ENCODE measurements at places on chromosomes 6 and 20.
A peak's percentile ranks its signal among the peaks of the same experiment; 100 is the strongest.

DNA sequence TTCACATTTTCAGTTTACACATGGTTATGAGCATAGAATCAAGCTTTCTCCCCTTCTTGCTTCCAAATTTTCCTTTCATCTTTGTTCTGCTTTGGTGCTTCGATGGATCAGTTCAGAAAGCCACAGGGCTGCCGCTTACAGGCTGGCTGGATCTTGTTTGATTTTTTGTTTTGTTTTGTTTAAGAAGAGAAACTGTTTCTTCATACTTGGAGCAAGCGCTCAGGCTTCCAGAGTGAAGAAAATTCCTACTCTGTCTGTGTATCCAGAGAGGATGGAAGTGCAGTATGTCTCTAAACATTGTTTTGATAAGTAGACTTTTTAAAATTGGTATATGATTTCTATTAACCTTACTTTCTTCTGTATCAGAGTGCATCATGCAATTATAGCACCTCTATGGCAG lies 66.9 kb downstream of the ARID1B start:
- DNase-seq: no peak

GRCh38 chr6:47634210-47635047 lies 64.0 kb upstream of the ADGRF4 start:
- no peak for DNase-seq

GRCh38 chr6:8414844-8415243 lies 20.5 kb downstream of the SLC35B3 start:
- DNase-seq: no peak

GRCh38 chr6:118913161-118913560 lies 19.2 kb downstream of the ASF1A start:
- DNase-seq: no peak

- DNase-seq: no peak
Measured at GRCh38 chr6:102907181-102907580, 1513.7 kb downstream of the GRIK2 start.

DNA sequence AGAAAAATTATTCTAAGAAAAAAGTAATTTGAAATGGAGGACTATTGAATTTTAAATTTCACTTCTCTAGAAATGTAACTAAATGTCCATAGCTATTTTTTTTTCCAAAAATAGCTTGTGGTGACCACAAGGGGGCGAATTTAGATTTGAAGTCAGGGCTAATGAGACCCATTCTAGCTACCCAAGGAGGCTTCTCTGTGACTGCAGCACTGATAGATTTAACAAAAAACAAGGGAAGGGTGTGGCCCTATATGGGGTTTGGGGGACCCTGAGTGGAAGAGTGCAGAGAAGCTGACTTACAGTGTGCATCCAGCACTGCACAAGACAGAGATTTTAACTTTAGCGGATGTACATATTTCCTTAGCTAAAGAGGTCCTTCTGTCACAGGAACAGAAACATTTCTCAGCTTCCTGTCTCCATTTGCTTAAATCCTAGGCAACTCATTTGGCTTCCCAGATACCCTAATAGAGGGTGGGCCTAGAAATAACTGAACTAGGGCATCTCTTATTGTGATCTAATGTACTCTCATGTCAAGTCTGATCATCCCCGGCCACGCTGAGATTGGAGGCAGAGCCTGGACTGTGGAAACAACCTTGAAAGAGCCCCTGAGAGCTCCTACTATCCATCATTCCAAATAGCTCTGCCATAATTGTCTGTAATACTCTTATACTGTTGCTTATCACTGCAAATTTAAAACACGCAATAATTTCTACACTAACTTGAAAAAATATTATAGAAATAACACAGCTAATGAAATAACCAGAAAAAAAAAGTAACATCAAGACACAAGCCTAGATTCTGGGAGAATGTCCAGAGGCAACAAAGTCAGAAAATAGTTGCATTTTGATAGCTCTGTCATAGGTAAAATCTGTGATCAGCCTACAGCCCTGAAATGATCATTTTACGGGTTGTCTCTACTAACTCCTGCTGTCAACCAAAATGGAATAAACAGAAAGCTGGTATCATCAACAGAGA lies 93.6 kb downstream of the SNAP91 start:
- DNase-seq: no peak

DNA sequence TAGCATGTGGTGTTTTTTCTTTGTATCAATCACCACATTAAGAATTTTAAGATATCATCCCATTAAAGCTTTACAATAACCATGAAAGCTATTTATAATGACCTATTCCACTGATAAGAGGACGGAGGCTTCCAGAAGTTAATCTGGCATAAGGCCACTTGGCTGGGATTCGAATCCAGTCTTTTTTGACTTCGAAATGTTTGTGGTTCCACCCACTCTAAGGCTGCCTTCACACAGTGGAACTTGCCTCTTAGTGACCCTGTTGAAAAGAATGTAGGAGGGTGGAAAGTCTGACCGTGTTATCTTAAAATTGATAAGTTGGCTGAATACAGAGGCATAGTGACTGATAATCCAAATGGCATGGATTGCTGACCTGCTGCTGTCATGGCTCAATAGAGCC lies 959.7 kb downstream of the KIF16B start:
- no peak for DNase-seq

- no peak for DNase-seq
Measured at GRCh38 chr6:147724454-147724853, 216.0 kb downstream of the SAMD5 start.

- DNase-seq: peak; percentile 36
Measured at GRCh38 chr6:13303668-13304017, 24.7 kb downstream of the TBC1D7 start.

- peak; percentile 83 for DNase-seq
Measured at GRCh38 chr6:34236443-34237315, at the start of gene HMGA1. TSS of gene HMGA1 (plus strand) at chr6:34236873. CDS start at chr6:34240781, 3,908 bp downstream.

DNA sequence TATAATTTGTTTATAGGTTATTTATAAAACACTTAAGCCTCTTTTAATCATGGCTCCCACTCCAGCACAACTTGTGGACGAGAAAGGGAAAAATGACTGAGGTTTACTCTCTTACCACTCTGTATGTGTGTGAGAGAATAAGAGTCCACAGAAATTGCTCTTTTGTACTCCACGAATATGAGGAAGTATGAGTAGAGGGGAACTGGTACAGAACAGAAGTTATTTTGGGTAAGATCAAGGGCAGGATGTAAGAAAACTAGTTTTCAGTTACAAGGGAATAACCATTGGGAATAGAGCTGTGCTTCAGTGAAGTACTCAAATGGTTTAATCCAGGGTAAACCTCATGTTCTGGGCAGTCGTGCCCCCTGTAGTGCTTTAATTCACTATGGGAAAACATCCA lies 72.6 kb downstream of the REV3L start:
- no peak for DNase-seq

- no peak for DNase-seq
Measured at GRCh38 chr6:169558774-169559441, 142.9 kb downstream of the WDR27 start.

DNA sequence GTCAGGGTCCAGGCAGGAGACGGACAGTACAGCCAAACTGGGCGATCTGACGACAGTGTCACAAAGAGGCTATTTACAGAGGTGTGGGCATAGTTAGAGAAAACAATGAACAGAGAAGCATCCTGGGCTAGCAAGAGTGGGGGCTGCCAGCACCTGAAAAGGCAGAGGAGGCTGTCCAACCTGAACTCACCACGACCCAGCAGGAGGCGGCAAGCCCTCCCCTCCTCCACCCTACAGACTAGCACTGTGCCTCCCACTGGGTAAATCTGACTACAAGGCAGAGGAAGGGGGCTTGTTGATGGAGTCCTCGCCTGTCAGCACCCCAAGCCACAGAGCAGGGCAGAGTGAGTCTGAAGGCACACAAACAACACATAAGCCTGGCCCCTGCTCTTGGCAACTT lies 52.8 kb upstream of the CDYL start:
- DNase-seq: no peak

DNA sequence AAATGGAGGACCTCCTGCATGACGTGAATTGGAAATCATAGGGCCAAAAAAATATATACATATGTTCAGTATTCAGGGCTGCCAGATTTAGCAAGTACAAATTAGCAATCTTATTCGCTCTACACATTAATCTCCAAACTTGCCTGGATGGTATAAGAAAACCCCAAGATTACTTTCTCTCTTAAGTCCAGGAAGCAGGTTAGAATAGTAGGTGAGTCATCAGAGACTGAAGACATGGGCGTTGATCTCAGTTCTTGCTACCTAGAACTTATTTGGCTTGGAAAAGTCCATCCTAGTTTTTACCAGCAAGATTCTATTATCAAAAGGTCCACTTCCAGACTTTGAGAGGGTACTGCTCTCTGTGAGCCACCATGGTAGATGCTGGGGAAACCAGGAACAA lies 47.4 kb downstream of the GPR63 start:
- DNase-seq: no peak

DNA sequence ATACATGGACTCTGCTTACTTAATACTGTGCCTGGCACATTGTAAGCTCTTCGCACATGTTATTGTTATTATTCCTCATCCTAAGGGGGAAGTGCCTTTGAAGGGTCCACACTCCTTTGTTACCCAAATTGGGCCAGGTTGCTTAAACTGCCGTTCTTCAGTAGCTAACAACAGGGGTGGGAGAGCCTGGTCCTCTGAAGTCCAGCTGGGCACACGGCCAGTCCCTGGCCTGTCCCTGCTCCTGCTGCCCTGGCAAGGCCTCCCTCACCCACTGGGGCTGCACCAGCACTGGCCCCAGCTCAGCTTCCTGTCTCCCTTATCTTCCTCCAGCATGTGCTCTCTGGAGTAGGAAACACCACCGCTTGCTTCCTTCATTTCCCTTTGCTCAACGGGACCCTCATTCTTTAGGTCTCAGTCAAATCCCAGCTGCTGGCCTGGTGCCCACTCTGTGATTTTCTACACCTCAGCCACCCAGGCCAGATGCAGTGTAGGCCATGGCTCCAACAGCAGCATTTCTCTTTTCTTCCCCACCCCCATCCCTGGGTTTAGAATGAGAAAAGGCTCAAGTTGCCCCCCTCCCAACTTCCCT lies 5.5 kb upstream of the PROCR start:
- no peak for DNase-seq

GRCh38 chr20:61684583-61685235 lies 381.0 kb downstream of the TAF4 start:
- DNase-seq: no peak

DNA sequence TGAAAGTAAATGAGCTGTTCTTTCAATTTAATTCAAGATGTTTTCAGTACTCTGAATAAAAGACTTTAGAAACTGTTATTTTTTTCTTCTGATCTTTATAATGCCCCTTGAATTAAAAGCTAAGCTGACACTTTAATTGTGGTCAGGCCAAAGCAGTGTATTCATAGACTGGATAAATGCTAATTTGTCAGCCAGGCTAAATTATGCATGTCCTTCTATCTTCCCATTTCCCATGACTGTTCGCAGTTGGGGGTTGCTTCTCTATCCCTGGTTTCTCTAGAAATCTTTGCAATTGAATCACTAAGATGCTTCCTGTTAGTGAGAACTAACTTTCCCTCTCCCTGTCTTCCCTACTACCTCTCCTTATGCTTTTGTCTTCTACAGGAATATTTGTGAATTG lies 396.2 kb downstream of the RFPL4B start:
- no peak for DNase-seq

- no peak for DNase-seq
Measured at GRCh38 chr20:16953858-16954257, 205.7 kb downstream of the OTOR start.

GRCh38 chr6:33909737-33910136 lies 105.9 kb upstream of the MLN start:
- no peak for DNase-seq

DNA sequence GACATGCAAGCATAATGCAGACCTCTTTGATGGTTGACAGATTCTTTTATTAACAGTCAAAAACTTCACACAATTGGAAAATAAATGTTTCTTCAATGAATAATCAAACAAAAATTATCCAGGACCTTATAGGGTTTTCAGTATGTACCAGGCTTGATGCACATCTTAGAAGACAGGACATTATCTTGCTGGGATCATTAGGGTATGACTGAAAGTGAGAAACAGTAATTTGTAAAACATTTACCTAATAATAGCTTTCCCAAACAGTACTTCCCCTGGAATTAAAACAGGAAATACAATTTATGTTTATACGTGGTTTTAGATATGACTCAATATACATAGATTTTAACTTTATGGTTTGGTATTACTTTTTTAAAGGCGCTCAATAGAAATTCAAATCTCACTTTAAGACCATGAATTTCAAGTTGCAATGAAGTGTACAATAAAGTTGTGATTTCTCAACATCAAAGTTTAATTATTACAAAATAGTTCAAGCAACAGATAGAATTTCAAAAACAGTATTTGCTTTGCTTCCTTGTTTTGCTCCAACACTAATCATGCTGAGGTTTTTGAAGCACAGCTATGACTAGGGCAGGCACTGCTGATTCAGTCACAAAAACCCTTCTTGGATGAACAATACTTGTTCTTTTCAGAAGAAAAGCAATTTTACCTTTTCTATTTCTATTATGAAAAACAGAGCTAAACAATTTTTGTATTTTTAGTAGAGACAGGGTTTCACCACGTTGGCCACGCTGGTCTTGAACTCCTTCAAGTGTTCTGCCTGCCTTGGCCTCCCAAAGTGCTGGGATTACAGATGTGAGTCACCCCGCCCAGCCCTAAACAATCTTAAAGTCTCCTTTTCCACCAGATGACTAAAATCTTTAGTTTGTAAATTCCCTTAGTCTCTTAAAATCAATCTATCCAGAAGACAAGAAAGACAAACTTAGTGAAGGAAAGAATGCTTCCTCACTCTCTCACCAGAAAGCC lies 13.7 kb downstream of the SOD2 start:
- DNase-seq: no peak

DNA sequence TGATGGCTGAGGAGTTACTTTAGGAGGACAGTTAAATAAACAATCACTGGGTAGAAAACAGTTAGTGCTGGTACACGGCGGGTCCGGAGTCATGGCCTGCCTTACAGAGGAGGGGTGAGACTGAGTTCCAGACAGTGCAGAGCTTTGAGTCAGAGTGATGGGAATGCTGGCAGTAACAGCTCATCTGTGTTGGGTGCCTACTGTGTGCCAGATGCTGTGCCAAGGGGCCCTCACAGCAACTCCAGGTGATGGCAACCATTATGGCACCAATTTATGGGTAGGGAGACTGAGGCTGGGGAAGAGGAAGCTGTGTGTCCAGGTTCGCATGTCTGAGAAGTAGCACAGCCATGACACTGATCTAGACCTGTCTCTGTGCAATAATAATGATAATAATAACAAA lies 132.6 kb downstream of the CEBPB start:
- no peak for DNase-seq

DNA sequence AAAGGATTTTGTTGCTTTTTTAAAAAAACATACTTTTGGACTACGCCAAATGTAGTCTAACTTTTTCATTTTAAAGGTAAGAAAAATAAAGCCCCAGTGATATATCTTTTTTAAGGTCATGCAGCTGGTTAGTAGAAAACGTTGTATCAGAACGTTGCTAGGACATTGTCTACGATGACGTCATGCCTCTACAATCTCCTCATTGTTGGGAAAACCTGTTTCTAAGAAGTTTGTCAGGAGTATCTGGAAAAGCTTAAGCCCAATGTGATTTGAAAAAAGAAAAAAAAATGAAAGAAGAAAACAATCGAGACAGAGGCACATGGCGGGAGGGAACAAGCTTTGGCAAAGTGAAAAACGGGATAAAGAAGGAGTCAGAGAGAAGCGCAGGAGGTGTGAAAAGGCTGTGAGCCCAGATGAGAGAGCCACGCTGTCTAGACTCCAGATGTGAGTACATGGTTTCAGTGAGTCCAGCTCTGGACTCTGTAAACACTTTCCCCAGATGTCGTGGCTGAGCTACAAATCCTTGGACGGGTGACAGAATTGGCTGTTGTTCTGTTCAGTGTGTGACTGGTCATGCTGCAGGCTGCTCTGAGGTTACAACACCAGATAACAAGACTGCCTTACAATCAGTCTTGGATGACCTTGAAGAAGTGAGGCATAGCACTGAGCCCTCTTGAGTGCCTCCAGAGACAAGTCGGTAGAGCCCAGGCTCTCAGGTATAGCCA lies 656.7 kb upstream of the ID4 start:
- no peak for DNase-seq

Data from effector memory CD8-positive, alpha-beta T cell (primary cell).